ENCODE measurements at places on chromosomes 1 and 21.

DNA sequence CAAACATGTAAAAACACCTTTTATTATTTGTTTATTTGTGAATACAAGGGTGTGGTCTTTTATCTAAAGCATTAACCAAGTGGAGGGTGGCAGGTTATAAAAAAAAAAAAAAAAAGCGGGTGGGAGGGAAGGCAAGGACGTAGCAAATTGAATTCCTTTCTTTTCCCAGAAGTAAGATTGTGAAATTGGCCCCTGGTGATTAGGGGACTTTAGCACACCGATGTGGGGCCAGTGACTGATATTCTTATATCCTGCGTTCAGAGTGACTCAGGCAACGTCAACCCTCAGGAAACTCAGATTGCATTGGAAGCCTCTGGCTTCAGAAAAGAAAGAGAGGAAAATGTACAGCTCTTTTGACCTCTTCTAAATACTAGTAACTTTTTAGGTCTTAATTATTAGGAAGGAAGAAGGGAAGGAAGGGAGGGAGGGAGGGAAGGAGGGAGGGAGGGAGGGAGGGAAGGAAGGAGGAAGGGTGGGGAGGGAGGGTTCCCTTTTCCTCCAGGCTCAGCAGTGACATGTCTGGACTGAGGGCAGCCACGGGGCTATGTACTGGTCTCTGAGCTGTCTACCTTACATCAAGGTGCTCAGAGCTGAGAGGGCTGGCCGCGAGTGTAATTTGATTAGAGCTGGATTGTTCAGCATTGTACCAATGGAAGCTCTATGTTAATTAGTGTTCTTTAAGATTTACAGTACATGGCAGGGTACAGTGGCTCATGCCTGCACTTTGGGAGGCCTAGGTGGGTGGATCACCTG, 30.2 kb downstream of the EVA1C start:
- no peak for DNase-seq

- peak; percentile 67 for DNase-seq
These were observed 439.4 kb downstream of the CAMTA1 start for GRCh38 chr1:7224644-7225043.

- DNase-seq = no peak
These were observed 10.0 kb downstream of the URB2 start for GRCh38 chr1:229636042-229636441.

- DNase-seq = no peak
These were observed 12.2 kb downstream of the SH3BP5L start for GRCh38 chr1:248813546-248813945.

GRCh38 chr1:52635321-52636089, 2.5 kb downstream of the SHISAL2A start:
- DNase-seq = peak; percentile 60

DNA sequence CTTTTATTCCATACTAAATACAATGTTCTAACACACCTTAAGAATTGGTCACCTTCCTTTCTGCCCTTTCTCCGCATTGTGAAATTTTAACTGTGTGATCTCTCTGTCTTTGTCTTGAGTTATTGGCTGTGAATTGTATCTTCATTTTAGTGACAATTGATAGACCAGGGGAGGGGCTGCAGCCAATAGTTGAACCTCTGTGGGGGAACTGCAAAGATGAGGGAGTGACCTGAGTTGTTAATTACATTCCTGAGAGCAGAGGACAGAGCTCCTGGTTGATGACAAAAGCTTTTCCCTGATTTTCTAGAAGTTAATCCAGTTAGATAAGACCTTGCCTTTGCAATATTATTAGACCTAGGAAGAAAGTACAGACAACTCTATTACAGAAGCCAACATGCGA, 1535.7 kb downstream of the BRINP3 start:
- peak; percentile 78 for DNase-seq

DNA sequence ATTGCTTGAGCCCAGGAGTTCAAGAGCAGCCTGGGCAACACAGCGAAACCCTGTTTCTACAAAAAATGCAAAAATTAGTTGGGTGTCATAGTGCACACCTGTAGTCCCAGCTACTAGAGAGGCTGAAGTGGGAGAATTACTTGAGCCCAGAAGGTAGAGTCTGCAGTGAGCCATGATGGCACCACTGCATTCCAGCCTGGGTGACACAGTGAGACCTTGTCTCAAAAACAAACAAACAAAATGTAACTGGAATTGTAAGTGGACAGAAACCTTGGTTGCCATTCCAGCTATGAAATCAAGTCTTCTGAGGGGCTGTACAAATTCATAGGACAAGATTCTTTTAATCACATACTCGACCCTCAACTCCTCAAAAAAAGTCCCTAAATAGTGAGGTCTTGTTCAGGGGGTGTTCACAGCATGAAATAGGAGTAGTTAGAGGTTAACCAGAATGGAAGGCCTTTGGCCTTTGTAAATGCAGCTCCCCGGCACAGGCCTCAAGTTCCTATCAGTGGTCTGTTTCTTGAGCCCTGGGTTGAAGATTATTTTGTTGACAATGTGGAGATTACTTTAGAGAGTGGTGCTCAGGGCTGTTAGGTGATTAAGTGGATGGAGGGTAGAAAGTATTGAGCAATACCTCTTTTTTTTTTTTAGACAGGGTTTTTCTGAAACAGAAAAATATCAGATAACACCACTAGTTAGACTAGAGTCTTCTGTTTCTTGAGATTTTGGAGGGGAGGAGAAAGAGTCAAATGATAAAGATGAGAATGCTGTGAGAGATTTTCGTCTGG, 138.7 kb upstream of the ZNF648 start:
- DNase-seq = peak; percentile 53

GRCh38 chr1:233477359-233477758, 136.5 kb upstream of the KCNK1 start:
- DNase-seq = no peak

- DNase-seq = peak; percentile 45
These were observed 11.4 kb upstream of the SELE start for GRCh38 chr1:169745015-169745861.

- no peak for DNase-seq
These were observed 25.7 kb downstream of the WARS2 start for GRCh38 chr1:119114786-119115185.

DNA sequence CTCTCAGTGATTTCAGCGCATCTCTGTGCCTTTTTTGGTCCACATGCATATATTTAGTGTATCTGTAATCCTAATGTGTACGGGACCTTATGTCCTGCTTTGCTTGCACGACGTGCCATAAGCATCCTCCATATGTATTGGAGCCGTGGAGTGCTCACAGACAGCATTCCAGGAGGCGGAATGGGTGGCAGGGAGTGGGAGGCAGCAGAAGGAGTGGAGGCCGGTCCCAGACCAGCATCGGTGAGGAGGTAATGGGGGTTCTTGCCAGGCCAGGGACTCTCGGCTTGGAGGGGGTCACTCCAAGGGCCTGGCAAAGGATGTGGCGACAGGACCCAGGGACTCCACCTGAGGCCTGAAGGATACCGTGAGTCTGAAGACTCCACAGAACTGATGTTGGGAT, 185.0 kb downstream of the CAMTA1 start:
- DNase-seq = no peak

DNA sequence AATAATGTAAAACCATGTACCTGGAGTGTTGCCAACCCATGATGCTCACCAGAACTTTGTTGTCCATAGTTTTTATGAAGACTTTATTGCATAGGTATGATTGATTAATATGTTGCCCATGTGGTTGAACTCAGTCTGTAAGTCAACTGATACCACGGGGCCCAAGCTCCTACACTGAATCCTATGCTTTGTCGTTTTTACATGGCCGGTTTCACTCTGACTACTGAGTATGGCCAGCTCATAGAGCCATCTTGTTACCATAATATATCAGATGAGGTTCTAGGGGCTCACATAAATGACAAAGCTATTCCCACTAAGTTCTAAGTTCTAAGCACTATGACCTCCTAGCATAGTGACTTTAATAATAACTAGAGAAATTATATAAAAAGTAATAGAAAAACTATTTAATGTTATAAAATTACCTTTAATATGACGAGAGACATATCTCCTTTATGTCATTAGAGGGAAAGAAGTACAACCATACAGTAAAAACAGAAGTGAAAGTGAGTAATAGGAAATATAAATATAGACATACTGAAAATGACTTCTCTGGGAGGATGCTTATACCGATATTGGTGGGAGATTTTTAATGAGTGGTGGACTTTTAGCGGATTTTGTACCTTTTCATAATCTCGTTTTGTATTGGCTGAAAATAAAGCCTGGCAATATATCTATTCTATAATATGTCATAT, 983.4 kb upstream of the PRMT6 start:
- no peak for DNase-seq

GRCh38 chr1:21149855-21150432, 26.8 kb downstream of the EIF4G3 start:
- DNase-seq = peak; percentile 94

- DNase-seq = peak; percentile 89
These were observed 71.8 kb downstream of the CD58 start for GRCh38 chr1:116498789-116499628.

GRCh38 chr21:22885079-22885478, 1886.9 kb downstream of the NCAM2 start:
- DNase-seq = peak; percentile 86

DNA sequence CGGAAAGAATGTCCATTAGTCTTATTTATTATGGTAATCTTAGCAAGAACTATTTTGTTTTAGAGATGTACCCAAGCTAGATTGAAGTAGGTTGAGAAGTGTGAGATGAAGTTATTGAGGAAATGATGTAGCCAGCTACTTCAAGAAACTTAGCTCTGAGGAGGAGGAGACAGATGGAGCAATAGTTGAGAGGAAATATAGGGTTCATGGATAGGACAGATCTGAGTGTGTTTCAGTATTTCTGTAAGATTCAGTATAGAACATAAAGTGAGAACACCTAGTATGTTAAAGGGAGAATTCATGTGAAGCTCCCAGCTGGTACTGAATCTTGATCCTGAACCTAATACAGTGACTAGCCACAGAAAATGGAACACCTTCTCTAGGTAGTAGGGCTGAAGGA, 28.9 kb downstream of the TSNAX start:
- no peak for DNase-seq

GRCh38 chr21:34097442-34097841, 24.1 kb downstream of the MRPS6 start:
- DNase-seq = no peak

- no peak for DNase-seq
These were observed 9.6 kb upstream of the CD34 start for GRCh38 chr1:207920444-207921021.

DNA sequence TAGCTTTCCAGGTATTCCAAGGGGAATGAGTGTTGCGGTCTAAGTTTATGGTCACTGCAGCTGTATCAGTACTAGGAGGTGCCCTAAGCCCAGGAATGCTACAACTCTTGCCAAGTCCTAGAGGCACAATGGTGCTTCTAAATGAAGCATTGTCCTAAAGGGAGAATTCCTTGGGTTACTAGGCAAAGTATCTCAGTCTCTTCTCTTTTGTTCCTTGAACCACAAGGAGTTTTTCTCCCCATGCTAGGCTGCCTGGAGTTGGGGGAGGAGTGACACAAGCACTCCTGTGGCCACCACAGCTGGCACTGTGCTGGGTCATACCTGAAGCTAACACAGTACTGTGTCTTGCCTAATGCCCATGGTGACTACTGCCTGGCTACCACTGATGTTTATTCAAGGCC, 50.7 kb downstream of the KMO start:
- no peak for DNase-seq

GRCh38 chr1:97281962-97282361, 560.4 kb downstream of the PTBP2 start:
- no peak for DNase-seq

DNA sequence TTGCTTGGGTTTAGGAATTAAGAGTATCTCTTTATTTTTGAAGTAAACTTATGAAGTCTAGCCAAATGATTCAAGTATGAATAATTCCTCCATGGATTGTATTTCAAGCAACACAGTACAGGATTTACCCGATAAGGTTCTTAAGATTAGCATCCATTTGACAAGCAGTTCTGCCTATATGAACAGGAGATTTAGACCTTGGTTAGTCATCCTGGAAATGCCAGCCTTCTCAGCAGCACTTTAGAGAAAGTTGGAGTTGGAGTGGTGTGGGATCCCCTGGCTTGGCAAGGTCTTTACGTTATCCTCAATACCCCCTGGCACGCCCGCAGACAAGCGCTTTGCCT, 1.6 kb downstream of the BCAR3 start:
- no peak for DNase-seq

- peak; percentile 36 for DNase-seq
These were observed 448 bp downstream of the G0S2 start for GRCh38 chr1:209675565-209676154.

- peak; percentile 64 for DNase-seq
These were observed 3.5 kb upstream of the SLC44A5 start for GRCh38 chr1:75614399-75614756.

- DNase-seq = no peak
These were observed 601.4 kb upstream of the NCAM2 start for GRCh38 chr21:20396798-20397197.

- peak; percentile 2 for DNase-seq
These were observed 623.4 kb upstream of the ADAMTS5 start for GRCh38 chr21:27590271-27590670.

DNA sequence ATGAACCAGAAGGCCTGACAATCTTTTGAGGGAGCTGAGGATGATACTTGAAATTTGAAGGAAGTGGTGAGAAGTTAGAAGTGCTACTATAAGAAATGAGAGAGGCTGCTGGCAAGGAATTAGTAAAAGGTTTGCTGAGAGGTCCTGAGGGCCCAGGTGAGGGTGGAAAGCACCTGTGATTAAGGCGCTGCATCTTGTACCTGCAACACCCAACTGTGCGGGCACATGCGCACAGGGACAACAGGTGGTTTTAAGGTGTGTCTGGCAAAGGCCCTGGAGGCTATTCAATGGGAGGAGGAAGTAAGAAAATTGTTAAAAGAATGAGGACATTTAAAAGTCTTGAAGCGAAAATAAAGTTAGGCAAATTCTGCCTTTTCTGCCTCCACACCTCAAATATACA, 349.3 kb downstream of the RGS7 start:
- no peak for DNase-seq

- no peak for DNase-seq
These were observed 37.6 kb upstream of the DISP3 start for GRCh38 chr1:11441211-11441952.

DNA sequence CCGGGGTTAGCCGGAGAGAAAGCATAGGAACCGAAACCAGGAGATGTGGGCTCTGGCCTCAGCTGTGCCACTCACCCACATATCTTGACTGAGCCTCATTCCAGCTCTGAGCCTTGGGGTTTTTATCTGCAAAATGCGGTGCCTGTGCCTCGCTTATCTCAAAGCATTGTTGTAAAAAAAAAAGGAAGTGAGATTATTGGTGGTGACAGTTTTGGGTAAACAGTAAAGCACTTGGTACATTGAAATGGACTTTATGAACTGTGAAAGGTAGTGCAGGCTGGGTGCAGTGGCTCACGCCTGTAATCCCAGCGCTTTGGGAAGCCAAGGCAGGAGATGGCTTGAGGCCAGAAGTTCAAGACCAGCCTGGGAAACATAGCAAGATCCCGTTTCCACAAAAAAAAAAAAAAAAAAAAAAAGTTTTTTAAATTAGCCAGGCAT, 3.8 kb downstream of the PTAFR start:
- peak; percentile 69 for DNase-seq

All from mesendoderm (in vitro differentiated cells).